Endothelial cell of umbilical vein (primary cell): ENCODE measurements at places on chromosomes 7 and 10.

DNA sequence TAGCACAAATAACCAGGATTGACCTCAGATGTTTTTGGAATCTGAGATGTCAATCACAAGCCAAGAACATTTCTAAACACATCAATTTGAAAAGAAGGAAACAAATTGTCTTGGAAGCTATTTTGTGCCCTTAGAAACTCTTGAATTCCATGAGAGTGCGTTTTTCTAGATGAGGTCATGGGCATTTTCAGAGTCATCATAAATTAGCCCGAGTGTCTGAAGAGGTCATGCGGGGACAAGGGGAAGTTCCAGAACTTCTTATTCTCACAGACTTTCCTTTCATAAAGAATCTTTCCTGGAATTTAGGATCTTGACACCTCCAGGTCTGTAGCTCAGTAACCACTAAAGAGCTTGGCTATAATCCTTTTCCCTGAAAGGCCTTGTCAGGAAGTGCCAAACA, 28.2 kb downstream of the IL2RA start:
- no peak for DNase-seq

DNA sequence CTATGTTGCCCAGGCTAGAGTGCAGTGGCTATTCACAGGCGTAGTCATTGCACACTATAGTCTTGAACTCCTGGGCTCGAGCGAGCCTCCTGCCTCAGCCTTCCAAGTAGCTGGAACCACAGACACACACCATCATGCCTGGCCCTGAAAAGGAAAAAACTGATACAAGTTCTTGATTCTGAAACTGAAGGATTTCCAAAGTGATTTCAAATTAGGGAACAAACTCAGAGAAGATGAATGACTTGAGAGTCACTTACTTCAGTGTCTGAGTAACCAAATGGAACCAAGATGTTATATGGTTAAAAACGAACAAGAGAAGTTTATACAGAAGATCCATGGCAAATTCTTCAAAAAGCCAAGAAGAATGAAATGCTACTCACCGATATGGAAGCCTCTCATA, 14.4 kb downstream of the CWF19L1 start:
- DNase-seq: no peak

- no peak for DNase-seq
Observed at GRCh38 chr7:42400961-42401360, 164.0 kb upstream of the GLI3 start.

GRCh38 chr7:32158076-32158475, 87.9 kb upstream of the PDE1C start:
- peak; percentile 60 for DNase-seq

DNA sequence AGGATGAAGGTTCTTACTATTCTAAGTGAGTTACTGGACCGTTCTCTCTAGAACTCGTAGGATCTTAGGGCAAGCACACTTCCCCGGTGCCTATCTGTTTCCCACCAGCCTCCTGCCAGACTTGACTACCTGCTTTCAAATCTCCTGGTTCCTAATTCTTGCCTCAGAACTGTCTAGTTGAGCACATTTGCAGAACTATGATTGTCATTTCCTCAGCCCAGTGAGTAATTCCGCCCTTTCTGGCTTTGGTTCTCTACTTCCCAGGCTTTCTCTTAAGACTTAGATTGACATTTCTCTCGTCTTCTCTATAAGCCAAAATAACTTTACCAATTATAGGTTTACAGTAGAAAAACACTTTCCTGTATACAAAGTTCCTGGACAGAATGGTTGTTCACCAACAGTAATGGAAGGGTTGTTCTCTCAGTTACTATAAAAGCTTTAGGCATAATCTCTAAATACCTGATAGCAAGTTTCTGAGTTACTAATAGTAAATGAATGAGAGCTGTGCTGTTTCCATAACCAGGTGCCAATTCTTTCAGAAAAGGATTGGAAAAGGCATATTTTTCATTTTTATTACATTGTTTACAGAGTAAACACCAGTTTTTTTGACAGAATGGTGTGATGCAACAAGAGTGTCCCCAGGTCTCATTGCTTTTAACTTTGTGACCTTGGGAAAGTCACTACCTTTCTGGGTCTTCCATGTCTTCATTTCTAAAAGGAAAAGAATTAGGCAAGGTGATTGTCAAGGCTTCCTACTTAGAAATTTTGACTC, 41.1 kb downstream of the PLEKHA8 start:
- no peak for DNase-seq

DNA sequence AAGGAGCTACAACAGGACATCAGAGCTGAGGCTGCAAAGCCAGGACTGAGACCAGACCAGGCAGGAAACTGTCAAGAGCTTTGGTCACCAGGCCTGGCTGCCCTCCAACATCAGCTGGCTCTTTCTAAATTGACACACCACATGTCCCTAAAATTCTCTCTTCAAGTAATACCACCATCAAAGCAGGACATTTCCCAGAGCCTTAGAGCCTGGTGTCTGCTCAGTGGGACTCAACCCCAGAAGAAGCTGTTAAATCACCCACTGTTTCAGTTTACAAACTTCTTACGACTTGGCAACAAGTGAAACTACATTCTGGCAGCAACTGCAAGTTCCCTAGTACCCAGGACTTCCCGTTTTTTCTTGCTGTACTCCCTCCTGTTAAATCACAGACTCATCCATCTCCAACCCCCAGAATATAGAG, 3.8 kb upstream of the IL6 start:
- peak; percentile 63 for DNase-seq

DNA sequence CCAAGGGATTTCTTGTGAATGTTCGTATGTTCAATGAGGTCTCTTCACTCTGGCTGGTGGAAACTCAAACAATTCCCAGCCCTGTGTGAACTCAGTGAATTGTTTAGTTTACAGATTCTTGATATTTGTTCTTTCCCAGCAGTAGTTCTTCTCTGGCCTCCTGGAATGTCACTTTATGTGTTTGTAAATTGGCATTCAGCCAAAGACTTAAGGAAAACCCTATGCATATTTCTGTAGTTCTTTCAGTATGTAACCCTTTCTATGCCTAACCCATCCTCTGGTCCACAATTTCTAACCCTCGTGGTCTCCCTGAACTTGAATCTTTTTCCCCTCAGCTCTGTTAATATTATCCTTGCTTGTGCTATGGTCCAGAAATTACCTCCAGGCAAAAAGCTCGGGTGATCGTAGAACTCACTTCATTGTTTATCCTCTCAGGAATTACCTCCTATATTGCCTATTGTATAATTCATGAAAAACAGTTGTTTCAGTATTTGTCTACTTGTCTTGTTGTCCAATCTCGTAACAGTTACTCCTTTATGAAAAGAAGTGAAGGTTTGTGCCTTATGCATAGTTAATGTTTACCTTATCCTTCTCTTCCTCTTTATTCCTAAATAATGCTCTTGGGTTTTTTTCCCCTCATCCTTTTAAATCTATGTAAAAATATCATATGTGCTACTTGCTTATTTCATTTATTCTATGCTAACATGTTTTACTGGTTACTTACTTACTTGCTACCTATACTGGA, 23.7 kb upstream of the AGR3 start:
- peak; percentile 37 for DNase-seq

- DNase-seq: peak; percentile 81
Observed at GRCh38 chr7:150450491-150451001, at the start of gene GIMAP8. Gene GIMAP8 (plus strand): TSS chr7:150450630. CDS start chr7:150466699, 16,069 bp downstream.

- DNase-seq: no peak
Observed at GRCh38 chr7:29216128-29216527, 21.6 kb downstream of the CHN2 start.

DNA sequence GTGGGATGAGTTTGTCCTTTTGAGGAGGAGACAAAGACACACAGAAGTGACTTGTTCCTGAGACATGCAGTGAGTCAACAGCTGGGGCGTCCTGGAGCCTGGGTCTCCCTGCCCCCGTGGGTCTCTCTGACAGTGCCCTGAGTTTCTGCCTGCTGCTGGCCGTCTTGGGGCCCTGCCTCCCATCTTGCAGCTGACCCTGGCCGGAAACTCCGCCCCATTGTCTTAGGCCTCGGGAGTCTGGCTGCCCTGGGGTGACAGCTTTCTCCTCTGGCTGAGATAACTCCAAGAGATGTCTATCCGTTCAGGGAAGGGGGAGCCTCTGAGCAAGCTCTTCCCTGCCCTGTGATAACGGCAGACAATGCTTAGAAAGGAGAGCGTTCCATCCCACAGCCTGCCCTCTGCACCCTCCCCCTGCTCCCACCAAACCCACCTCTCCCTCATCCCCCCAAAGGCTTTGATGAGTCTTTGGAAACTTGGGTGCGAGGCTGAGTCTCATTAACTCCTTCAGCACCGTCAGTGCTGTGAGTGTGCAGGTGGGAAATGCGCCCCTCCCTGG, 69.5 kb upstream of the PODXL start:
- DNase-seq: peak; percentile 76

GRCh38 chr7:28064437-28064836, 116.2 kb downstream of the JAZF1 start:
- peak; percentile 26 for DNase-seq

- DNase-seq: no peak
Observed at GRCh38 chr10:91512458-91512857, 102.3 kb downstream of the HECTD2 start.

DNA sequence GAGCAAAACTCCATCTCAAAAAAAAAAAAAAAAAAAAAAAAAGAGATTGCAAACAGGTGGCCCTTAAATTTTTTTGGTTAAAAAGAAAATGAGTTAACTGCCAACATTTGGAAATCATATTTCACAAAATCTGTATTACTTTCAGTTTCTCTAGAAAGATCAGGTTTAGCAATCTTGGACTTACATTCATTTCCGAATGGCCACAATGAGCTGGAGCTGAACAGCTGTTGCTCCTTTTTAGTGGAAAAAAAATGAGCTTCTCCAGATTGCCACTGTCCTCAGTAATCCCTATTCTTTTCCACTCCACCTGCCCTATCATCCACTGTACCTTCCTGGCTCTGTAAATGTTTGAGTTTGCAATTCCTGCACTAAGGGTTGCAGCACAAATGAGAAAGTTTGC, 43.6 kb downstream of the RAB11FIP2 start:
- DNase-seq: no peak

DNA sequence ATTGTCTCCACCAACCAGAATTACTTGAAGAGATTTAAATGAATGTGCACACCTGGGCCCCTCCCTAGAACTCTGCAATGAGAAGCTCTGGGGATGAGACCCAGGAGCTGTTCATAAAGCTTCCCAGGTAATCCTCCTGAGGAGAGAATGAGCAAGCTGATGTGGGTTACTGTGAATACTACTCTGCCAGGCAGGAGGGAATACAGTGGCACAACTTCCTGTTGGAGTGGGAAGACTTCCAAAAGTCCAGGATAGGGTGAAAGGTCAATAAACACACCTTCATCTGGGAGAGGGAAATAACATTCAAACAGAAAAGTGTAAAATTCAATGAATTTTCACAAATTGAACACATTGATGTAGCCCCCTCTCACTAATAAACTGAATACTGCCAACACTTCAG, 351.4 kb downstream of the ABCA13 start:
- DNase-seq: no peak

DNA sequence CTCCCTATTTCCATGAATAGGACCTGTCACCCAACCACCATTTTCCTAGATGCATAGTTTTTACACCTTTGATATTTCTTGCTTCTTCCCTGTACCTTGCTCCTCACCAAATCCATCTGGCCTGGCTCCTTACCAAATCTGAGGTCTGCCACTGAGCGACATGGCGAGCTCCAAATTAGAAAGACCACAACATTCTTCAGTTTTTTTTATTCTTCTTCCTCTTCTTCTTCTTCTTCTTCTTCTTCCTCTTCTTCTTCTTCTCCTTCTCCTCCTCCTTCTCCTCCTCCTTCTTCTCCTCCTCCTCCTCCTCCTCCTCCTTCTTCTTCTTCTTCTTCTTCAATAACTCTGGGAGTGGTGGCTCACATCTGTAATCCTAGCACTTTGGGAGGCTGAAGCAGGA, 7.1 kb downstream of the CPED1 start:
- DNase-seq: no peak

DNA sequence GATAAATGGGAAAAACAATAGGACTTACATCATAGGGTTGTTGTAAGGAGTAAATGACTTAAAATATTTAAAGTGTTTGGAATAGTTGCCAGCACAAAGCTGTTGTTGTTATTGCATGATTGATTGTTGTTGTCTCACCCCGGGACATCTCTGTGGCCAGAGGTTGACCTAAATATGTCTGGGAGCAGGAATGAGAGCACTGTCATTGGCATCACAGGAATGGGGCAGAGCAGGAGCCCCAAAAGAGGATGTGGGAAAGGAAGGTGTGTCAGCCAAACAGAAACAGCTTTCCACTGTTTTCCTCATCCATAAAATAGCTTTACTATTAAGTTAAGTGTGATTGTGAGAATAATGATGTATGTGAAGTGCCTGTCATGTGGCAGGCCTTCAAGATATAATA, 121.6 kb downstream of the TMEM168 start:
- no peak for DNase-seq

- no peak for DNase-seq
Observed at GRCh38 chr7:157729566-157729965, 392.8 kb downstream of the DNAJB6 start.
